CD4-positive, alpha-beta memory T cell (primary cell): ENCODE measurements at places on chromosomes 6 and 20. TPM values are rescaled to one million over a fixed set of nuclear protein-coding genes. Genes with fewer than 3 reads are reported as not detected.

The LY86 gene
- total RNA-seq, result 1.5 TPM

The HCRTR2 gene
- not detected for total RNA-seq

The SCGN gene
- not detected for total RNA-seq

The MUC22 gene
- not detected for total RNA-seq

The EYA4 gene
- not detected for total RNA-seq

GRCh38 chr6:105469946-105470345 lies 67.1 kb upstream of the PREP start:
- DNase-seq, result no peak

GRCh38 chr6:43990627-43991619 lies 136.3 kb downstream of the MRPL14 start:
- no peak for DNase-seq

GRCh38 chr6:162178666-162179065 lies 548.9 kb downstream of the PRKN start:
- no peak for DNase-seq

DNA sequence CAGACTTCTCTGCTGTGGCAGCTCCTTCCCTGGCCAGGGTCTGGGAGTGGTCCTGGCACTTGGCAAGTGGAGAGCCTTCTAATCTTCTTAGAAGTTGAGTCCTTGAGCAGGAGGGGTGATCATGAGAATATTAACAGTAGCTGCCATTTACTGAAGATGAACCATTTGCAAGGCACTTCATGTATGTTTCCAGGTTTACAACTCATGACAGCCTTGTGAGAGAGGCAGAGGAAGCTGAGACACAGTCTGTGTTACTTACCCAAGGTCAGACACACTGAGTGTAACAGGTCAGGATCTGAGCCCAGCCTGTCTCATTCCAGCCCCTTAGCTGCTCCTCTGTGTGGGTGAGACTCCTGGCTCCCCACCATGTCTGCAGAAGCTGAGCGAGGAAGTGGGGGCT lies 45.5 kb upstream of the SRF start:
- no peak for DNase-seq

DNA sequence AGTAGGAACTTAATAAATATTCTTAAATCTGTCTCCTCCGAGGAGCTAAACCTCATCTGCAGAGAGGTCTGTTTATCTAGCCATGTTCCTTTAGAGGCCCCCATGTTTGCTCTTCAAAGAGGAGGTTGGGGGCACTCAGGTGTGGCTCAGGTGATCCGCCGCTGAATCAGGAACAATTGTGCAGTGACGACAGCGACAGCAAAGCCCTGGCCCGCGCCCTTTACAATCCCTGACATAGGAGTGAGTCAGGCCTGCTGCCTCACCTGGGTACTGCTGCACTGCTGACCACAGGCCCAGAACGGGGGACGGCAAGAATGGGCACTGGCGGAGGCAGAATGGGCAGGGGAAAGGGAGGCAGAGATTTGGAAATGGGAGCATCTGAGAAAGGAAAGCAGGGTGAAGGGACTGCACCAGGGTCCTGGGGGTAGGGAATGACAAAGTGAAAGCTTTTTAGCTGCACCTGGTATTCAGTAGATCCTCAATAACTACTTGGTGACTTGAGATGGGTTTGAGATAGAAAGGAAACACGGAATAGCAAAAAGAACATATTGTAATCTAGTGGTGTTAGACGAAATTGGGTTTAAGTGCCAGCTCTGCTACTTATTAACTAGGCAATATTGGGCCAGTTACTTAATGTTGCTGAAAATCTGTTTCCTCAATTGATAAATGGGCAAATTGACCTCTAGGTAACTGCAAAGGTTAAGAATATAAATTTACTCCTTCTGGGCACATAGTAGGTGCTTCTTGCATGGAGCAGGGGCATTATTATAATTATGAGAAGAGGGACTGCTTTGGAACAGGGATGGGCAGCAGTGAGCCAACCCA lies 5.4 kb upstream of the IER3 start:
- DNase-seq, result no peak

DNA sequence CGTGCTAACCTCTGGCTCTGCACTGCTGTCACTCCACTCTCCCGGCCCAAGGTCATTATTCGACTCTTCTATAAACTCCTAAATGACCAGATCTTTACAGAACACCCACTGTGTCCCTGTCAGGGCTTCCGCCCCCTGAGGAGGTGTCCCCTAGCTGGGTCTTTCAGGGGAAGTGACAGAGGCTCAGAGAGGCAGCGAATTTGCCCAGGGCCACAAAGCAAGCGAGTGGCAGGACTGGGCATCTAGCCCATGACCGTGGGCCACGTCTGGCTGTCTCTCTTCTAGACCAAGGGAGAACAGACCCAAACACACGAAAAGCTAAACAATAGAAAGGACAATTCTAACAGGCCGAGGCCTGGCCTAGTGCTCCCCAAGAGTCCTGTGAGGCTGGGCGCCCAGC lies 27.4 kb downstream of the FOXF2 start:
- DNase-seq, result no peak

DNA sequence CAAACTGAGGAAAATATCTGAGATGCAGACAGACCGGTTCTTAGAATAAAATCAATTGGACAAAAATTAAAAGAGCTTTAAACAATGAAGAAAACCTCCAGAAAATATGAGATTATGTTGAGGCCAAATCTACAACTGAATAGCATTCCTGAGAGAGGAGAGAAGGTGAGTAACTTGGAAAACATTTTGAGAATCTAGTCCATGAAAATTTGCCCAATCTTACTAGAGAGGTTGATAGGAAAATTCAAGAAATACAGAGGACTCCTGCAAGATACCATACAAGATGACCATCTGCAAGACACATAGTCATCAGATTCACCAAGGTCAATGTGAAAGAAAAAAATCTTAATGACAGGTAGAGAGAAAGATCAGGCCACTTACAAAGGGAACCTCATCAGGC lies 437.7 kb upstream of the ADGRB3 start:
- DNase-seq, result no peak

- DNase-seq, result no peak
Observed at GRCh38 chr6:125962900-125963497, 6.4 kb downstream of the HINT3 start.

GRCh38 chr6:5292154-5292553 lies 30.8 kb downstream of the FARS2 start:
- DNase-seq, result no peak

- DNase-seq, result no peak
Observed at GRCh38 chr6:130834482-130835251, 7.5 kb downstream of the SMLR1 start.

- no peak for DNase-seq
Observed at GRCh38 chr20:49935746-49936152, 448 bp upstream of the RNF114 start.

GRCh38 chr6:37600312-37600916 lies 97.3 kb downstream of the MDGA1 start:
- DNase-seq, result no peak

- DNase-seq, result no peak
Observed at GRCh38 chr6:163288915-163289314, 125.6 kb upstream of the QKI start.
